MCF 10A (cell line): ENCODE measurements at places on chromosomes 1 and 21. TPM values are rescaled to one million over a fixed set of nuclear protein-coding genes. Genes with fewer than 3 reads are reported as not detected.

SYPL2 gene
- total RNA-seq, result not detected in 2 replicates

TYW3 gene
- total RNA-seq, result 22.6 and 24.4 TPM in 2 replicates

MYBPHL gene
- total RNA-seq, result 1.1 TPM in 1 of 2 replicates, not detected in the other

WRAP73 gene
- total RNA-seq, result 25.3 and 29.8 TPM in 2 replicates

DCAF6 gene
- 57.2 and 60.8 TPM in 2 replicates for total RNA-seq

VN1R5 gene
- not detected in 2 replicates for total RNA-seq

C4BPA gene
- total RNA-seq, result not detected in 2 replicates
